CMK (cell line): ENCODE measurements at places on chromosomes 4 and X.

GRCh38 chr4:156242390-156242789 is 288.7 kb upstream of the CTSO start:
- DNase-seq: no peak

GRCh38 chrX:120036704-120037103 is 40.8 kb downstream of the RHOXF2B start:
- DNase-seq: no peak

- DNase-seq: no peak
Observed at GRCh38 chr4:145539671-145540070, 58.0 kb downstream of the SMAD1 start.

DNA sequence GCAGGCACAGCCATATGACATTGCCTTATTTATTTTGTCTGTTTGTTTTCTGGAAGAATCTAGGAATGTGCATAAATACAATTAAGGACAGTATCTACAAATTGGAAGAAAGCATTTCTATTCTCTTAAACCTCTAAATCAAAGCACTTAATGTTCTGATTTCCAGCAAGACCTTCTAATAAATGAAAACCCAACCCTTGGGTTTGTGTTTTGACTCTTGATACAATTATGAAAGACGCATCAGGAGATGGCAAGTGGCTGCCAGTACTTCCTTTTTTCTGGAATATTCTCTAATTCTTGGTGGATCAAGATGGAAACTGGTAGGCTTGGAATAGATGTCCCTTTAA is 437 bp upstream of the CPE start:
- DNase-seq: no peak

DNA sequence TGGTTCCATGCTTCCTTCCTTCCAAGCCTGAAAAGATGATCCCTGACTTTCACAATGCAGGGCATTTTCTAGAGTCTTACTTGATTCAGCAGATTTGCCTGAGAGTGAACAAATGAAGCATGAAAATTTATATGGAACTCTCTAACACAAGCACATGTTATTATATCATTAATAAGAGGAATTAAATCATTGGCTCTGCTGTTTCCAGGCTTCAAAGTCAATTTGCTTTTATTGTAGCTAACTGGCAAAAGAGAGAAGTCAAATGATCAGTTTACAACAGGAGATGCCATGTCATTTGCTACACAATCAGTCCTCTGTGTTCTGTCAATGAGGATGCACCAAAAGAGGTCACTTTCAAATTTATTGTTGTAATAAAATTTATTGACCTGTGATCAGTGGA is 101.5 kb upstream of the UGT8 start:
- no peak for DNase-seq

GRCh38 chrX:108396986-108397385 is 41.2 kb downstream of the COL4A6 start:
- DNase-seq: no peak
